ENCODE measurements at places on chromosomes 12 and 14.

- DNase-seq: peak; percentile 27
Observed at GRCh38 chr14:20327005-20327869, 5.8 kb downstream of the CCNB1IP1 start.

DNA sequence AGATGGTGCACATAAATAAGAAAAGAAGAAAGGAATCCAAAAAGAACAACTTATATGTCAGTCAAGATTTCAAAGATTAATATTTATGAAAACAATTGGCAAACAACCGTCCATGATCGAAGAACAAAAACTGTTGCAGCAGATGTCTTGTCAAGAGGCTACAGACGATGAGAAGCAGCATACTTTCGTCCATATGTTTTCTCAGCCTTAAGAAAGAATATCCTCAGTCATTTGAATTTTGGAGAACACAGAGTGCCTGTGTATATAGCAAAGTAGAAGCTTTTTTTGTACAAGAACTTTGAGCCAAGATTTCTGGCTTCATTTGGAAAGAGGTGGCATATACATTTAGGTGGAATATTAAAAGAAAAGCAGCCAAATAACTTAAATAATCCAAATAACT lies 297.2 kb downstream of the ITPR2 start:
- DNase-seq: no peak

- no peak for DNase-seq
Observed at GRCh38 chr12:64004641-64005040, 160.1 kb downstream of the SRGAP1 start.

- no peak for DNase-seq
Observed at GRCh38 chr12:79885911-79886490, 48.9 kb downstream of the PPP1R12A start.

DNA sequence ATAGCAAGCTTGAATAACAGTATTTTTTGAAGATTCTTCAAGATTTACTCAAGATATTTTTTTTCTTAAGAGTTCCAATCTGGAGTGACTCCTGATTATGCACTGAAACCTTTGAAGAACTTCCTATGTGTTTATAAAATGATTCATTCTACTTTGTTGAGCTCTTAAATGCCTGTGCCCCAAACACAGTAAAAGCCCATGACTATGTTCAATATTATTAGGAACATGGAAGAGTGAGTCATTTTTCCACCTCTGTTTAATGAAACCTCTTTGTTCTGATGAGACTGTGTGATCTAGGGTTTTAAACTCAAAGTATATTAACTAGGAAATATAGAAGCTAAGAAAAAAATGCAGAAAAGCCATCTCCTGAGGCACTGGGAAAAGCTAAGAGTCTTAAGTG lies 415.0 kb upstream of the FBXO33 start:
- DNase-seq: no peak

GRCh38 chr12:4287325-4288211 lies 14.0 kb downstream of the CCND2 start:
- no peak for DNase-seq

DNA sequence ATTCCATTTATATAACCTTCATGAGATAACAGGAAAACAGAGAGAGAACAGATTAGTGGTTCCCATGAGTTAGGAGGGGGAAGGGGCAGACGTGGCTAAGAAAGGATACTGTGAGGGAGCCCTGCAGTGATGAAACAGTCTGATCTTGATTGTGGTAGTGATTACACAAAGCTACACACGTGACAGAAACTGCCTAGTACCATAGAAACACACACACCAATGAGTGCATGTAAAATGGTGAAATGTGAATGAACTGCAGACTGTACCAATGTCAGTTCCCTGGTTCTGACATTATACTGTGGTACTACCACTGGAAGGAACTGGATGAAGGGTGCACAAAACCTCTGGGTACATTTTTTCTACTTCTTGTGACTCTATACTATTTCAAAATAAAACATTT lies 36.9 kb downstream of the NRDE2 start:
- DNase-seq: no peak

DNA sequence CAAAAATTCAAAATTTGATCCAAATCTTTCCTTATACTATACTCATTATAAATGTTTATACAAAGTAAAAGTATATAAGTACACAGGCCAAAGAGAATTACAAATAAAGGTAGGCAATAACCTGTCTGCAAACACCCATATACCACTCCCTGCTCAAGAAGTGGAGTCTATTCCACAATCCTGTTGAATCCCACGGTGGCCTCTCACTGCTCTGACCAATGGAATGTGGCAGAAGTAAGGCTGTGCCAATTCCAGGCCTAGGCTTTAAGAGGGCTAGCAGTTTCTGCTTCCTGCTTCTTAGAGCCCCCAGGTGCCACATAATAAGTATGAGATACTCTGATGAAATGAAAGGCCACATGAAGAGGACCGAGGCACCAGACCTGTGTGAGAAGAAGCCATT lies 79.8 kb upstream of the CFL2 start:
- no peak for DNase-seq

DNA sequence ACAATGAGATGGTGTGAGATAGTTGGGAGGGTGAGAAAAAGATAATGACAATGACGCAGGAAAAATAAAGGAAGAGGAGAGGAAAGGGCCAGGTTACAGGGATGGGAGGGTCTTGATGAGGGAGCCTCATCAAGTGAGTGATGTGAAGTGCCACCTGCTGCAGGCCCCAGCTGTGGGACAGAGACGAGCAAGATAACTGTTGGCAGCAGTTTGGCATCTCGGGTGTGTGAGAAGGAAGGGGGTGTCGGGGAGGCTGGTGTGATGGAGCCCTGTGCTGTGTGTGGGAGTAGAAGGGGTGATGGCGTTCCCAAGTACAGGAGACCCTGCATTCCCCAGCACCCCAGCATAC lies 11.4 kb upstream of the TAC3 start:
- no peak for DNase-seq

DNA sequence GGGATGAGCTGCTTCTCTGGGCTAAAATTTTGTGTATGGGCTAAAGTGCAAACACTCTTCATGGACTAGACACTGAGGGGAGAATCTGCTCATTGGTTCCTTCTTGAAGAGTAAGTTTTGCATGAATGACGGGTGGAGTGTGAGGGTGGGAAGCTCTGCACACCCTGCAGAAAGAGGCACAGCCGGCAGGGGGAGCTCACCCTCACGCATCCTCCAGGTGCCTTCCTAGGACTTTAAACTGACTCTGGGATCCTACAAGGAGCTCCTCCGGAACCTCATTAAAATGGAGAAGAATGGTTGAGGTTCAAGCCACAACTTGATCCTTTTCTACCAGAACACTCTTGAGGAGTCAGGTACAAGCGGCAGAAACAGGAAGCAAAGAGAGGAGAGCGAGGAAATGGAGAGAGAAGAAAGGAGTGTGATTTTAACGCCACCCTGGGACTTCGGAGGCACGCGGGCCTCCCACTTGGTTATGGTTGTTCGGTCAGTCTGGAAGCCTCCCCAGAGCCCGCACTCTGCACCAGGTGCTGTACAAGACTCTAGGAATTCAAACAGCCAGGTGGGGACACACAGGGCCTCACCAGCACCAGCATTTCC lies 87.5 kb downstream of the SETD3 start:
- peak; percentile 50 for DNase-seq

GRCh38 chr12:111249018-111249370 lies 119.9 kb downstream of the PHETA1 start:
- no peak for DNase-seq

GRCh38 chr12:50924439-50925341 lies 27.7 kb upstream of the HIGD1C start:
- peak; percentile 93 for DNase-seq

DNA sequence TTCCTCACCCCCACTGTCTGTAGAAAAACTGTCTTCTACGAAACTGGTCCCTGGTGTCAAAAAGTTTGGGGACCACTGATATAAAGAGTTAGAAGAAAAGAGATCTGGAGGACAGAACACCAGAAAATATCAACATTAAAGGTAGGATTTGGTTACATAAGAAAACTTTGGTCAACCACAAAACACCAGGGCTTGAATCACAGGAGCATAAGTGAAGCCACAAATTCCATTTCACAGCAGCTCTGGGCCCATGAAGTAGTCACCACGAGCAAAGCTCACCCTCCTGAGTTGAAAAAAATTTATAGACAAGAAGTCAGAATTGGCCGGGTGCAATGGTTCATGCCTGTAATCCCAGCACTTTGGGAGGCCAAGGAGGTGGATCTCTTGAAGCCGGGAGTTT lies 19.4 kb downstream of the RALGAPA1 start:
- DNase-seq: no peak

DNA sequence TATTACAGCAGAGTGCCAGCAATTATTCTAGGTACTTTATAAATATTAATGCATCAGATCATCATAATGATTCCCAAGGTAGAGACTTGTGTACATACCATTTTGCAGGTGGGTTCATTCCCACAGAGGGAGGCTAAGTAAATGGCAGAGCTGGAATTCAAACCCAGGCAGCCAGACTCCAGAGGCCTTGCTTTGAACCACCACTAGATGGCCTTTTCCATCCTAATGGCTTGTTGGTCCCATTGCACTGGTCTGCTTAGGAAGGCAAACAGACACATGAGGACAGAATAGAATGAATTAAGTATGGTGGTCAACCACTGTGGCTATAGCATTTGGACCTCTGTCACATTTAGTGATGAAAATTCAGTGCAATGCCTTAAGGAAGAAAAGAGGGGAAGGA lies 158.7 kb downstream of the METTL25 start:
- no peak for DNase-seq

DNA sequence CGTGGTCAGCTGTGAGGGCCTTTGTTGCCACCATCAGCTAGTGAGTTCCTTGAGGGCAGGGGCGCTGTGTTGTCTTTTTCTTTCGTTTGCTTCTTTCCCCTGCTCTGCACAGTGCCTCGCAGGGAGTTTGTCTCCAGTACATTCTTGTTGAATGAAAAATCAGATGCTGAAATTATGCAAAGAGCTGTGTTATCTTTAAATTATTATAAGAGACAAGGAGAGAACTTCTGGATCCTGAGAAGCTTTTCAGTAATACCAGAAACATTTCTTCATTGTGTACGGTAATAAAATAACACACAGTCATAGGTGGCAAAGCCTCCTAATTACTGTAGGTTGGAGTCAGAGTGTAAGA lies 14.9 kb downstream of the EML1 start:
- no peak for DNase-seq

DNA sequence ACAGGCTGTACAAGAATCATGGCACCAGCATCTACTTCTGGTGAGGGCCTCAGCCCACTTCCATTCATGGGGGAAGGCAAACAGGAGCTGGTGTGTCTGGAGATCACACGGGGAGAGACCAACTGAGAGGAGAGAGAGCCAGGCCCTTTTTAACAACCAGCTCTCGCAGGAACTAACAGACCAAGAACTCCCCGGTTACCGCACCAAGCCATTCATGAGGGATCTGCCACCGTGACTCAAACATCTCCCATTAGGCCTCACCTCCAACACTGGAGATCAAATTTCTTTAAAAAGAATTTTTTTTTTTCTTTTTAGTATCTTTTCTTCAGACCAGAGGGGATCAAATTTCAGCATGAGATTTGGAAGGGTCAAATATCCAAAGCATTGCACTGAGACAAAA lies 16.7 kb upstream of the AQP2 start:
- no peak for DNase-seq

- DNase-seq: no peak
Observed at GRCh38 chr12:47039756-47040155, 39.7 kb upstream of the PCED1B start.

- DNase-seq: no peak
Observed at GRCh38 chr14:54490445-54491175, 1.8 kb upstream of the GMFB start.

GRCh38 chr14:34794941-34795340 lies 80.2 kb downstream of the BAZ1A start:
- DNase-seq: no peak

- DNase-seq: no peak
Observed at GRCh38 chr14:94171208-94171607, 2.9 kb upstream of the PPP4R4 start.

- DNase-seq: no peak
Observed at GRCh38 chr14:86430853-86431252, 900.9 kb downstream of the FLRT2 start.

DNA sequence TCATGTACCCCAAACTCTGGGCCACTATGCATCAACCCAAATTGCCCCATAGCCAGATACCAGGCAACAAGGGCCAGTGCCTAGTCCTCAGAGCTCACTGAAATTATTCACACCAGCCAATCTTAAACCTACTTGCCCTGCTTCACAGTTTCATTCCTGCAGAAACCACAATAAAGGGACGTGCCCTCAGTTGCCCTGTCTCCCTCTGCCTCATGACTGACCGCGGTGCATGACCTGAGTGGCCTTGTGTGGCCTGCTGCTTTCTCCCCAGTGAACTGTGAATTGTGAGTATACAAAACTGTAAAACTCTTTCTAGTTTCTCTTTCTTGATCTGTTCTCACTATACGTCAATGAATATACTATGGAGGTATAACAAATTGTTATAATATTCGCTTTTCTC lies 490.9 kb upstream of the MIS18BP1 start:
- DNase-seq: no peak

DNA sequence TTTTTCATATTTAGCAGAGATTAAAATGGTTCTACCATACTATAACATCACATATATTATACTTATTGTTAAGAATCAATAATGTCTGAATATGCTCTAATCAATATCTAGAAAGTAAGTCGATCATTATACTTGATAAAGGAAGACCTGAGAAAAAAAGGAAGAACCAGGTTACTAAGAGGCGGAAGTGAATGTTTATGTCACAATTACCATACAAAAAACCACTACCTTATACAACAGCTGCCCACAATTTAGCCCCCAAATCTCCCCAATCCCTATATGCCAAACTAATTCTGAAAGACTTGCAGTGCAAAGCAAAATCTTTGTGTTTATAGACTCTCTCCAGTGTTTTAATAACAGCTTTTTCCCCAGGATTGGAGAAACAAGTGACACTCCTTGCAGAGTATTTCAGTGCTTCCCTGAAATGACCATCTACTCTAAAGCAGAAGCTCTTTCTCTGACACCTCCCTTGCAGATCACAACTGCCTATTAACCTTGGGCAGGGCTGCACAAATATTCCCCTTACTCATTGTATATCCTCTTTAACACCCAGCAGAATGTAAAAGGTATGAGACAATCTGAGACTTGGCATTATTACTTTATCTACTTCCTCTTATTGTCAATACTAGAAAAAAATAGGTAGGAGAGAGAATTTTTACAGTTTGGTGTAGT lies 12.7 kb upstream of the SLC2A3 start:
- no peak for DNase-seq

- no peak for DNase-seq
Observed at GRCh38 chr12:20339060-20339459, 29.3 kb upstream of the PDE3A start.

GRCh38 chr14:53742233-53742620 lies 214.4 kb downstream of the BMP4 start:
- no peak for DNase-seq

DNA sequence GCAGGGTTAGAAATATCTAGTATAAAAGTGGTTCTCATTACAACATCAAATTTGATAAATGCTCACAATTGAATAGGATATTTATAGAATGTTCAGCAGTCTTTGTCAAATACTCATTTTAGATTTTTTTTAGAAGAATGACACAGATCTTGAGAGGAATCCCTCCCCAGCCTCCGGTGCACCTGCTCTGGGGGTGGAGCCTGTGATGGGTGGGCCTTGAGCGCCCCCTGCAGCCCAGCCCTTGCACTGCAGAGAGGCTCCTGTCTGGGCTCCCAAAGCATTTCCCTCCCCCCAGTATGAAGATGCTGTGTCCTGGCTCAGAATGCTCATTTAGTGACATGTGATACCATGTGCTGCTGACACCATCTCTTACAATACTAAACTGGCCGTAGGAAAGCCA lies 792.3 kb downstream of the TMEM121 start:
- no peak for DNase-seq

GRCh38 chr14:73272393-73272792 lies 35.1 kb downstream of the PAPLN start:
- DNase-seq: no peak

All from head of caudate nucleus (tissue), 42 donors.